Renal cortex interstitium (tissue), 15 donors: ENCODE measurements at places on chromosomes 6 and 20.

DNA sequence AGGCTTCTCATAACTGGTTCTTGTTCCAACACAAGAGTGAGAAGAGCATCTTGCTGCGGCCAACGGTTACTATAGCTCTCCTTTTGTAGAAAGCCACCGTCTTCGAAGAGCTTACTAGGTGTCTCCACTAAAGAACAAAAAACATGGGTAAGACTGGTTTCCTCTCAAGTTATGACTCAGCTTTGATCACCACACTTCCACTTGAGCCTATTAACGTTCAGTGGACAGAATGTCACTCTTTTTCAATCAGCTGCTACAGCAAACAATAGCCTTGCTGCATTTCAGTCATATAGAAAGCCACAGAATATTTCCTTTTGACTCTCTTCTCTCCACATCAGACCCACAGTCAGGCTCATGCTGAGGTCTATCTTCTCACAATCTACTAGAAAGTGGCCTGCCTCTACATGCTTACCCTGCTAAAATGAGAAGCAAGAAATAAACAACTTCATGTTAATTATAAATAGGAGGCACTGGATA, 243.5 kb upstream of the PREP start:
- no peak for DNase-seq

DNA sequence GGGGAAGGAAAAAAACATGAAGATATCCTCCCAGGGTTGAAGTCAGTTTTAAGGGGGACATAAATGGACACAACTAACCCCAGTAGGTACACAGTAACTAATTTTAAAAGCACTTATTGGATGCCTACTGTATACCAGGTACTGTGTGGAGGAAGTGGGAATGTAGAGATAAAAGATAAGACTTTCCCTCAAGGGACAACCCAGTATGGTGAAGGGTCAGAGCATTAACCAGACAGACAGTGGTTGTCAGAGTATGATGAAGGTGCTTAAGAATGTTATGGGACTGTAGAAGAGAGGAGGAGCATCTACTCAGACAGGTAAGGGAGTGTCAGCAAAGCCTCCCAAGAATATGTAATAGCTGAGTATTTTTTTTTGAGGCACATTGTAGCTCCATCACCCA, 906 bp downstream of the ABCF1 start:
- no peak for DNase-seq

- DNase-seq: no peak
Observed at GRCh38 chr6:154805288-154805911, 72.2 kb downstream of the SCAF8 start.

DNA sequence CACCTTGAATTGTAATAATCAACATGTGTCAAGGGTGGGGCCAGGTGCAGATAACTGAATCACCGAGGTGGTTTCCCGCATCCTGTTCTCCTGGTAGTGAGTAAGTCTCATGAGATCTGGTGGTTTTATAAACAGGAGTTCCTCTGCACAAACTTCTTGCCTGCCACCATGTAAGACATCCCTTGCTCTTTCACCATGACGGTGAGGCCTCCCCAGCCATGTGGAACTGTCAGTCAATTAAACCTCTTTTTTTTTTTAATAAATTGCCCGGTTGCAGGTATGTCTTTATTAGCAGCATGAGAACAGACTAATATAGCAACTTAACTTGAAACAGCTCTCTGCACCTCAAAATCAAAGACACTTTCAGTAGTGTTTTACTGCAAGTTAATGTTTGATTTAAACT, 121.6 kb downstream of the OGFRL1 start:
- DNase-seq: no peak

GRCh38 chr6:108741331-108741989, 106.8 kb upstream of the ARMC2 start:
- no peak for DNase-seq

DNA sequence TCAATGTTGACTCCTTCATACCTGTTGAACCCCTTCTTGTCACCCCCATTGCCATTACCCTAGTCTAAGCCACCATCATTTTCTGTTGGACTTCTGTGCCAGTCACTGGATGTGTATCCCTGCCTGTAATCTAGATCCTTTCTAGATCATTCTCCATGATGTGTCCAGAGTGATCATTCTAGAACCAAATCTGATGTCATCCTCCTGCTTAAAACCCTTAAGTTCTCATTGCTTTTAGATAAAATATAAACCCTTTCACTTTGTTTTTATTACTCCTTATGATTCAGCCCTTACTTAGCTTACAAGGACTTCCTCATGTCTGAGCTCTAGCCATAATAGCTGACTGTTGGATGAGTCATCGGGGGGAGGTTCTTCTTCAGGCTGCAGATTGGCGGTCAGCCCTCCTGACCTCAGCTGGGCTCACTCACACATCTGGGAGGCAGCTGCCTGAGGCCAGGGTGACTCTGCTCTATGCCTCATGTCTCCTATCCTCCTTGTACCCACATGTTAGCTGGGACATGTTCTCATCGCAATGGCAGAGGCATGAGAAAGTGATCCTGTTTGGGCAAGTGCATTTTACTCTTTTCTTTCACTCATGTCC, 287.6 kb downstream of the ESR1 start:
- no peak for DNase-seq

DNA sequence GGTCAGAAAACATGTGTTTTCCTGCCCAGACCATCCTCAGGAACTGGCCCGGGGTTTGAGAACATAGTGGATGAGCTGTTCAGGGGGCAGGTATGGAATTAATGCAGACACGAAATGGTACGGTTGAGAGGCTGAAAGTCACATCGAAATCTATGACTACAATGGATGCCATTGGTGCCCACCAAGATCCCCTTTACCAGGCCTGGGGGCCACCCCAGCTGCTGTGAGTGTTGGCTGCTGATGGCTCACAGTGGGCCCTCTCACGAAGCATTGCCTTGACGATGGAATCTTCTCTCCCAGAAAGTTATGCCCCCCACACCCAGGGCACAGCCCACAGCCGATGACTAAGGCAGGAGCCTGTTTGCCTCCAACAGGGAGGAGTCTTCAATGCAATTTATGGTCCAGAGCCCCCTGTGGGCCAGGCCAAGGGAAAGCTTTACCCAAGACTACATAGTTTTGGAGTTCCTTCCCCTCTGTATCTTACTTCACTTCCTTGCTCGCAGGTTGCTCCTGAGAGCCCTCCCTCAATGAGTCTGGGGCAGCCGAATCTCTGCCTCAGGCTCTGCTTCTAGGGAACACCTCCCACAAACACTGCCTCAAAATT, 92.6 kb downstream of the BFSP1 start:
- DNase-seq: no peak

DNA sequence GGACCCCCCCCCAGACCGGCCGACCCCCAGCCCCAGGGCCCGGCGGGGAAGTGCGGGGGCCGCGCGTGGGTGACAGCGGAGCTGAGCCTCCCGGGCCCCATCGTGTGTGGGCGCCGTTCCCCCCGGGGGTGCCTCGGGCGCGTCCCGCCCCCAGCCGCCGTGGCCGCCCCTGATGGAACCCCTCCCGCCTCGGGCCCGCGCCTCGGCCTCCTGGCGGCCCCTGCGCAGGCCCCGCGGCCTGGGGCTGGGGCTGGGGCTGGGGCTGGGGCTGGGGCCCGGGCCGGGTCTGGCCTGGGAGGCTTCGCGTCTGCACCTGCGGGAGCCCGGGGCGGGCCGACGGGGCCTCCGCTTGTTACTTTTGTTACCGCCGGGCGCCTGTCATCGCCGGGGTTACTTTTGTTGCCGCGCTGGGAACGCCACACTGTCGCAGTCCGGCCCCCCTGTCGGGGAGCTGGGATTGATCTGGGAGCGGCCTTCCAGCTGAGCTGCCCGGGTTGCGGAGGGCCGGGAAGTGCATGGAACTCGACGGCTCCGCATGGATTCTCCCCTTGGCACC, 598 bp downstream of the OGFR start:
- no peak for DNase-seq

DNA sequence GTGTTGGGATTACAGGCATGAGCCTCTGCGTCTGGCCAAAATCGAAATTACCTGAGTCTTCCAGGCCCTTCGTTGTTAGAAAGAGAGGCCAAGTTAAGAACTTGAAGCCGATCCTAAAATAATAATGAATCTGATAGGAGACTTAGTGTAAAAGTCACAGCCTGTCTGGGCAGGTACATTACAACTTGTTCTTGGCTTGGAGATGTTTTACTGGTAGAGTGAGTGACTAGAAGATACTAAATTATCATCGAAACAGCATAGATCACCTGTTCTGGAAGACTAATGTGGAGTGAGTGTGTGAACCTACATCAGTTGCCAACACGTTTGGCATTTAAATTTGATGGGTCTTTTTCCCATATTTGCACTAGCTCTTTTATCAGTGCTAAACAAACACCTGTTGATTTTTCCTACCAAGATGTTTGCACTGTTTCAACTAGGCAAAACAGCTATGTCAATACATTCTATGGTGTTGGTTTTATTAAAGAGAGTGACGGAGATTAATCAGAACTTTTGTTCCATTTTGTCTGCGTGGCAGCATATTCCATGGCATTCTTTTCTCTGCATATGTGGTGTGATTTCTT, 4.6 kb upstream of the TMEM217 start:
- DNase-seq: no peak

DNA sequence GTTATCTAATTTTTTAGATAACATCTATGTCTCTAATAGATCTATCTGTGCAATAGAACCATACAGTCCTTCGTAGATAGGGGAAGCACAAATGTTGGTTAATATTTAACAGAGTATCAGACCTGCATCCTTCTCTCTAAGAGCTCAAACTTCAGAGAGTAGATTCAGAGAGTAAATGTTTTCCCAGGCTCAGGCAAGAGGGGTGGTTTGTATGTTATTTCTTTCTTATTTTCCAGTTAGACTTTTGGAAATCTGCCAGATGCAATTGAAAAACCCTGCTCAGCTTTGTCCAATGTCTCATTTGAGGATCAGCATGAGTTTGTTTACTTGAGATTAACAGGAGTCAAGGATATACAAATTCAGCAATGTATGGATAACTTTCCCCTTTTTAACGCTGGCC, 361.9 kb downstream of the BCKDHB start:
- DNase-seq: no peak

DNA sequence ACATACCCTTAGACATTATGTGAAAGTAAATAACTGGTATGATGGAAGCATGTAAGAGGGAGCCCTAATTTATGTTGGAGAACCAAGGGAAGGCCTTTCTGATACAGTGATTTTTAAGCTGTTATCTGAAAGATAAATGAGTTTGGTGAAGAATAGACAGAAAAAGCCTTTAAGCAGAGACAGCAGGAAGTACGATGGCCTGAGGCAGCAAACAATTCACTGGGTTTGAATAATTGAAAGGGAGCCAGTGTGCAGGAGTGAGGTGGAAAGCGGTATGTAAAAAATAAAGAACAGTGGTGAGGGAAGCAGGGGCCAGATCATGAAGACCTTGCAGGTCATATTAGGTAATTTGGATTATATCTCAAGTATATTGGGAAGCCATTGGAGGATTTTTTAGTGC, 4.1 kb upstream of the RAB23 start:
- no peak for DNase-seq

GRCh38 chr6:156848123-156848522, 70.9 kb downstream of the ARID1B start:
- DNase-seq: no peak

- DNase-seq: no peak
Observed at GRCh38 chr6:159828074-159828473, 28.0 kb downstream of the PNLDC1 start.

DNA sequence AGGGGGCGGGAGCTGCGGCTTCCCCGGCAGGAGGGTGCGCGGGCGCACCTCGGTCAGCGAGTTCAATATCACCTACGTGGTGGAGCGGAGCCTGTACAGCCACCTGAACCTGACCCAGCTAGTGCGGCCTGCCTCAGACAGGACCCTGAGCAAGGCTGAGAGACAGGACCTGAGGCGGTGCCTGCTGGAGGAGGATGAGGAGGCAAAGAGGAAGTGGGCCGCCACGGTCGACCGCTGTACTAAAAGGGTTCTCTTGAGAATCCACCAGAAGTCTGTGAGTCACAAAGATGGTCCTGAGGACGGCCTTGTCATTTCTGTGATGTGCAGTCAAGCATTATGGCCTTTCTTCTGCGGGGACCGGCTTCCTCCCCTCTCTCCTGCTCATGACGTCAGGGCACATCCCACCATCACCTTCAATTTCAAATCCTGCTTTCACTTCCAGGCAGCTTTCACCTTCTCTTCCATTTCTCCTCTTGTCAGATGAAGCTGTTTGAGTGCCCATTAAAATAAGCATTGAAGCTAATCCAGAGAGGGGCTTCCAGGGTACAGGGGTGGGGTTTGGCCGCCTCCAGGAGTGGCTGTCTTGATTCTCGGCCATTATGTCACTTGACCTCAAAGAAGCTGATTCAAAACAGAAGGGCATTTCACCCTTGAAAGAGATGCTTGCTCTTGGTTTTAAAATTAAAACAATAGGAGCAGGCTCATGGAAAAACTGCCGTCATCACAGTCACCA, 177.6 kb downstream of the SASH1 start:
- no peak for DNase-seq

DNA sequence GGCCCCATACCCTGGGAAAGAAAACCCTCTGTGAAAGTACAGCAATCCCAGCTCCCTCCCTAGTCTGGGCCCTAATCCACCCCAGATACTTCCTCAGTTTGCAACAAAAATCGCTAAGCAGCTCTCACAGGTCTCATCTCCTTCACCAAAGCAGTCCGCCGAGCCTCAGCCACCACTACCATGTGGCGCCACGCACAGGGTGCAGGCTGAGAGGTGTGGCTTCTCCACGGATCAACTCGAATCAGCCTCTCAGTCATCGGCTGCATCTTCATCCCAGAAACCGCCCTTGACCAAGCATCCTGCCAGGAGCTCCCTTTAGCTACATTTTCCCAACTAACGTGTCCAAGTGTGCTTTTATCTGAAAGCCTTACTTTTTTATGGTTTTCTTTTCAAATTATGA, 50.7 kb downstream of the ANKRD60 start:
- DNase-seq: no peak

GRCh38 chr6:8175046-8175777, 72.9 kb upstream of the EEF1E1 start:
- DNase-seq: no peak

DNA sequence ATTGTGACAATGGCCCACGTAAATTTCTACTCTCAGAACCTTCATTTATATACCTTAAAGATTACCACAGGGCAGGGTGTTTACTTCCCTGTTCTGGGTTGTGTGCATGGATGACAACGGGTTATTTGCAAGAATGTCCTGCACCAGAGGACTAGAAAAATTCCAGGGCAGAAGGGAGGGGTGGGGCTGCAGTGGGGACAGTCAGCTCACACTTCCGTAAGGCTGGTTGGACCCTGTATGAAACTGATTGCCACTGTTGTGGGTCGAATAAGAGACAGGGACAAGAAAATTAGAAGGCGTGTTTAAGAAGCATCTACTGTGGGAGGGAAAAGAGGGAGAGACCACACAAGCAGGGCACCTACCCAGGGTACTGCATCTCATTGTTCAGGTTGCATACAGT, 96.5 kb downstream of the SNAP25 start:
- no peak for DNase-seq

- no peak for DNase-seq
Observed at GRCh38 chr20:6007094-6007528, 46.7 kb downstream of the LRRN4 start.

DNA sequence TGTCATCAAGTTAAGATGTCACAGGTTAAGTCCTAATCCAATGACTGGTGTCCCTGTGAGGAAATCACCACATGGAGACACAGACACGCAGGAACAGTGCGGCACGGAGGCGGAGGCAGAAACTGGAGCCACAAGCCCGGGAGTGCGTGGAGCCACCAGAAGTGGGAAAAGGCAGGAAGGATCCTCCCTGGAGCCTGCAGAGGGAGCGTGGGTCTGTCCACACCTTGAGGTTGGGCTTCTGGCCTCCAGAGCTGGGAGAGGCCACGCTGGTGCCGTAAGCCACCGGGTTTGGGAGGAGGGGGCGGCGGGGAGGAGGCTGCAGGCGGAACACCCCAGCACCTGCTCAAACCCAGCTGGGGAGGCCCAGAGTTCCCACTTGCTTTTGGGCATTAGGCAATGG, 3.8 kb downstream of the CABLES2 start:
- no peak for DNase-seq
